ENCODE measurements at places on chromosomes 3 and 15. TPM values are rescaled to one million over a fixed set of nuclear protein-coding genes. Genes with fewer than 3 reads are reported as not detected.

The CCR4 gene
- not detected for total RNA-seq

The GOLGA8O gene
- not detected for total RNA-seq

The FOXL2NB gene
- total RNA-seq, result 0.26 TPM

The SLC22A14 gene
- total RNA-seq, result not detected

All from suprapubic skin (tissue), 4 donors.